Inflammatory macrophage (primary cell): ENCODE measurements at places on chromosomes 5 and 9.

DNA sequence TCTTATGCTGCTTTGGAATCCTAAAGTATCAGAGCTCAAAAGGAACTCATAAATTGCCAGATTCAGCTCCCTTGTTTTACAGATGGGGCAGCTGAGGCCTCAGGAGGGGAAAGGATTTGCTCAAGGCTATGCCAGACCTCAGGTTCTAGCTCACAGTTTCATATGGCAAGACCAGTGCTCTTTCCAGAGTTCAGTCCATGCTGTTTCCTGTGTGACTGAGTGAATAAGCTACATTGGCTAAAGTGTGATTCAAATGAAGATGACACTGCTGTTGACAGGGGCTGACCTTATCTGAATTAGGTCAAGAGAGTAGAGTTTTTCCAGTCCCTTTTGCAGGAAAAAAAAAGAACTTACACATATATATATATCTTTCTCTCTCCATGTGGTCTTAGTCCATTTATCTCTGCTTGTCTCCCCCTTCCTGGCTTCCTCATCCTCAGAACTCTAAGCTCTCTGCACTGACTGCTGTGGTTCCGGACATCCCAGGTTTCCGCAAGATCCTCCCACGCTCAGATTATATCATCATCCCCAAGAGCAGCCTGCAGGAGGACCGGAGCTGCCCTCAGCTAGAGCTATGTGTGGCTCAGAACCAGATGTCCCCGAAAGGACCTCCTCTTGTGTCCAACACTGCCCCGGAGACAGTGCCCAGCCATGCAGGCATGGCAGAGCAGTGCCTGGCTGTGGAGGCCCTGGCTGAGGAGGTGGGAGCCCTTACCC, 9.3 kb downstream of the HMGXB3 start:
- DNase-seq: peak; percentile 52

DNA sequence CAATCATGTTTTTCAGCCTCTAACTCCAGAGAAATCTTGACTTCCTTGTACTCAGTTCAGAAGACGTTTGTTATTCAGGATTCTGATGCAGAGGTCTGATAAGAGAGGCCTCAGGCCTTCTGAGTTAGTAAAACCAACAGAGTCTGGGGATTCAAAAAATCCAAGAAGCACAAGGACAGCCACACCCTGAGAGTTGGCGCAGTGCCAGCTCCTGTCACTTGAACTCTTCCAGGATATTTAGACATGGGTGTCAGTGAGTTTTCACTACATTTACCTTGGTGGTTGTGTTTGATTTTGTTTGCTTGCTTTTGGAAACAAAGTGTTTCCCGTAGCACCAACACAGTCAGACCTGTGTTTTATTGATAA, 41.6 kb upstream of the PDE8B start:
- no peak for DNase-seq

GRCh38 chr5:73045623-73046022, 74.8 kb upstream of the TMEM171 start:
- DNase-seq: no peak

DNA sequence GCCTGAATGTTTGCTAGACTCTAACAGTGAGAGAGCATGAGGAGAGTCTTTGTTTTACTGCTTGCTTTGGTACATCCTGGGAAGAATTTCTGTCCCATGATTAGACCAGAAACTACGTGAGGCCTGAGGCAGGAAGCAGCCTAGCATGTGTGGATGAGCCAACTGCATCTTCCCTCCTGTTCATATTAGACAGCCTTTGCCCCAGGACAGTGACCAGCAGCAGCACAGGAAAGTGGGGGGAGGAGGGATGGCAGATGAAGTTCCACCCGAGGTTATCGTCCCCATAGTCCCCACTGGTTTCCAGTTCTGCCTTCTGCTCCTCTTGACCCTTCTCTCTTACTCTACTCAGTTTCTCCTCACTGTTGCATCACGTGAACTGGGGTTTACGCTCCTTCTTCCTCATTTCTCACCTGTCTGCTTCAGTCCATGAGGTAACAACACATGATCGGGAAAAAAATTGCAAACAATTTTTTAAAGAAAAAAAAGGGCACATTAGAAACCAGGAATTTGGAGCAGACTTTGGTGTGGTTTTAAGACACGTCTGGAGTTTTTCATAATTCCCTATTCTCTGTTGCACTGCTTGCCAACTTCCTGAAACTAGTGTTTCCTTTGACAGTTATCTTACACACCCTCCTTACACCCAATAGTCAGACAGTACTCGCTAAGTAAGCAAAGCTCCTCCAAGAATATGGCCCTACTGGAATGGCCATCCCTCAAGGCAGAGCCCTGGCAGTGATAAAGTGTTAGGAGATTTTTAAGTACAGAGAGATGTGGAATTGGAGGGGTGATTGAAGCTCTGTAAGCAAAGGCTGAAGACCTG, 84.1 kb downstream of the SNX18 start:
- DNase-seq: peak; percentile 42
